Heart left ventricle (tissue), 16 donors: ENCODE measurements at places on chromosomes 12 and 14. TPM values are rescaled to one million over a fixed set of nuclear protein-coding genes. Genes with fewer than 3 reads are reported as not detected.

GRCh38 chr12:75831402-75831801, 200.2 kb downstream of the PHLDA1 start:
- no peaks in the 10 kb centered on the region for H3K27me3 ChIP-seq
- H3K36me3 ChIP-seq, result no peaks in the 10 kb centered on the region
- peaks cover 12% of the 10 kb centered on the region for H3K4me1 ChIP-seq
- no peak overlapping the region for H3K4me3 ChIP-seq

GRCh38 chr14:96285667-96286066, 29.7 kb downstream of the BDKRB1 start:
- H3K27ac ChIP-seq, result no peak overlapping the region
- H3K27me3 ChIP-seq, result no peaks in the 10 kb centered on the region
- peaks cover 8% of the 10 kb centered on the region for H3K36me3 ChIP-seq
- no peak for DNase-seq

GRCh38 chr12:42766754-42767153, 177.2 kb upstream of the PRICKLE1 start:
- no peaks in the 10 kb centered on the region for H3K36me3 ChIP-seq
- no peaks in the 10 kb centered on the region for H3K4me1 ChIP-seq
- H3K27me3 ChIP-seq, result no peaks in the 10 kb centered on the region
- no peak overlapping the region for H3K4me3 ChIP-seq
- H3K27ac ChIP-seq, result no peak overlapping the region

DNA sequence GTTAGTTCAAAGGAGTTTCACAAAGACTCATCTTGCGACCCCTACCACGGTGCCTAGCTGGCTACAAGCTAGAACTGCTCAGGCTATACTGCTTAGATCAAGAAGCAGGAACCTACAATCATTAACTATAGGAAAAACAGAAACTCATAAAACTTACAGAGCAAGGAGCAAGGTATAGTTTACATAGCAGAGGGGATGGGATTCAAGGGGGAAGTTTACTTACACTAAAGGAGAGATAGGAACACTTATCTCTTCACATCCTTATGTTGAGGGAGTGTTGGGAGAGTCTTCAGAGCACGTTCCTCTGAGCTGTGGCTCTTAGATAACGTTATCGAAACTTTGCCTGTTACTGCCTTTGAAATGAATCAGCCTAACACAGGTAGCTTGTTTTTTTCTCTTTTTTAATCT, 58.1 kb downstream of the FSCB start:
- no peaks in the 10 kb centered on the region for H3K27me3 ChIP-seq
- H3K4me3 ChIP-seq, result no peak overlapping the region
- DNase-seq, result no peak
- no peaks in the 10 kb centered on the region for H3K36me3 ChIP-seq

DNA sequence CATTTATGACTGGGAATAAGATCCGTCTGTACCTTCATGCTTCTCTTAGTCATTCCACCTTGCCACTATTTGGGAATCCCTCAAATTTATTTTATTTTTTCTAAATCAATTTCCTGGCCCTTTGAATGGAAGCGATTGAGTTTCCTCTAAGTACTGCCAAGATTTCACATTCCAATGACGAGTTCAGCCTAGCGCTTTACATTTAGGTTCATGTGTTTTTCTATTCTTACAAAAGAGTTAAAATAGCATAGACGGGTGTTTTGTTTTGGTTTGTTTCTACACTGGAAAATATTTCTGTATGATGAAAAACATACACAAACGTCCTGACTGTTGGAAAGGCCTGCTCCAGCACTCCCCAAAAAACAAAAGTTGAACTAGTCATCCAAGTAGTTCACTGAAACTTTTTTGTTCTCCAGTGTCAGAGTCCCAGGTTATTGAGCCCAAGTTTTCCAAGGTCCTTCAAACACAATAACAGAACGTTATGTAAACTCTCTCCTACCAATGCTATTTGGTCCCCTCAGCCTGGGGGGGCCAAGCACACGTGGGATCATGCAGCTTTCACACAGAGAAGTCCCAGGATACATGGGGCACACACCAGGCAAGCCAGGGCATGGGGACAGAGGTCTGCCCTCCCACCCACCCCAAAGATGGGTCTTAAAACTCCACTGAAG, 74.8 kb upstream of the FOXN3 start:
- no peak overlapping the region for H3K4me3 ChIP-seq
- no peak for DNase-seq
- no peaks in the 10 kb centered on the region for H3K27me3 ChIP-seq
- H3K4me1 ChIP-seq, result no peaks in the 10 kb centered on the region

DNA sequence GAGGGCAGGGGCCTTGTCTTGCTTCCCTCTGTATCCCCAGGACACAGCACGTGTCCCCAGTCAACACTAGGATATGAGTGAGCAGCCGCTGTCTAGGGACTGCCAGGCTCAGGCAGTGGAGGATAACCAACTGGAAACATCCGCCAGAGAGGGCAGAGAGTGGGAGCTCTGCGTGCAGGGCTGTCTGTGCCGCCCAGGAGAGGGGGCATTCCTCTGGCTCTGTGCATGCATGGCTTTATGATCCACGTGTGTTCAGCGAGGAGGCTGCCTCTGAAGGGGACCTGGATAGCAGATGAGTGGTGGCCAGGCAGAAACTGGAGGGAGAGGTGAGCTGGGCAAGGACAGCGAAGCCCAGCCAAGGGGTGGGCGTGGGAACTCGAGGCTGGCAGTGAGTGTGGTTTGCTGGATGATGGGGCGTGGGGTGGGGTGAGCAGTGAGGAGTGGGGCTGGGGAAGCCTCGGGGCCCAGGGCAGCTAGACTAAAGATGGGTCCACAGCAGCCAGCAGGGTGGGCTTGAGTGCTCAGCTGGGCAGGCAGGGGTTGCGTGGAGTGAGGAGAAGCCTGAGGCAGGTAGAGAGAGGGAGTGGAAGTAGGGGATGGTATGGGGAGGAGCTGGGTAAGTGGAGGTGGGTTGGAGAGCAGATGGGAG, 72.9 kb downstream of the PRIMA1 start:
- H3K4me3 ChIP-seq, result no peak overlapping the region
- H3K27ac ChIP-seq, result no peak overlapping the region
- no peaks in the 10 kb centered on the region for H3K36me3 ChIP-seq

DNA sequence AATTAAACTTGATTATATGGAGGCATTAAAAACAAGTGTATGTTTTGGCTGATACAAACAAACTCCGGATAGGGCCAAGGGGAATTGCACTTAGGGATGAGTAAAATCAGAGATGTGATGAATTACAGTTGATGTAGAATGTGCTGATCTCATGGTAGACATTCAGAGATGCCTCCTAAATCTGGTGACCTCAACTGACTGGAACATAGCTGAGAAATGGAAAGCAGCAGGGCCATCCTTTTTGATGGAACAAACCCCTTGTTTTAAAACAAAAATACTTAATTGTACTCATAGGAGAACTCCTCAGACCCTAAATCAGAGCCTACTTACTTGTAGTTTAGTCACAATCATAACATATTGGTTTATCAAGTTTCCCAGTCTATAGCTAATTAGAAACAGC, 122.8 kb downstream of the C12orf75 start:
- H3K4me3 ChIP-seq, result no peak overlapping the region
- H3K36me3 ChIP-seq, result no peaks in the 10 kb centered on the region
- H3K4me1 ChIP-seq, result no peaks in the 10 kb centered on the region
- no peaks in the 10 kb centered on the region for H3K27me3 ChIP-seq
- no peak overlapping the region for H3K27ac ChIP-seq

DNA sequence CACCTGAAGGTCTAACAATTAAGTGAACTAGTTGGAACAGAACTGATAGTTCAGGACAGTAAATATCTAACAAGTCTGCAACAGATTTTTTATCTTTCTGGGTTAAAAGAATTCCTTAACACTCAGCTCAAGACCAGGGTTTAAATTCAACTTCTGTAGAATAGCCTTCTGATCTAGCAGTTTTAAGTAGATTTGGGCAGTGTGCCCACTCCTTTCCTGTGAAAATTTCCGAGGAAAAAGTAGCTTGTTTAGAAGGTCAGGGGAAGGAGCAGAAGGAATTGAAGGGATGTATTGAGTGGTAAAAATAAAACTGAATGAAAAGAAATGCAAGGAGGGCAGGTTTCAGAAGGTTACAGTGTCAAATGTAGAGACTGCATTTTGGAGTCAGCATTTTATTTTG, 45.8 kb downstream of the ATL1 start:
- no peaks in the 10 kb centered on the region for H3K27me3 ChIP-seq
- H3K4me1 ChIP-seq, result no peaks in the 10 kb centered on the region
- no peak overlapping the region for H3K4me3 ChIP-seq
- no peak for DNase-seq
- H3K36me3 ChIP-seq, result no peaks in the 10 kb centered on the region

DNA sequence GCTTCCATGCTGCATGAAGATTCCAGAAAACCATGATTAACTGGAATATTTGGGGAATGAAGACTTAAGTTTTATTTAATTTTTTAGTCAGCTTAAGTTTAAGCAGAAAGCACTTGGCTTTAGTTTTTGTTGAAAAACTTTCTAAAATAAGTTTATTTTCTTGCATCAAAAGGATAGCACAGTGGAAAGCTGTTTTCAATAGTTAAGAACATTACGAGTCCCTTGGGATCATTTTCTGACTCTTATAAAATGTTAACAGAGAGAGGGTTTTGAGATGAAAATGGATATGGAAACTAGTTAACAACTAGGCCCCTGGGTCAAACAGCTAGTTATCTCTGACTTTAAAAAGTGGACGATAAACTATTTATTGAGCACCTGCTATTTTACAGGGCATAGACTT, 181.9 kb upstream of the SLC38A2 start:
- H3K27me3 ChIP-seq, result no peaks in the 10 kb centered on the region
- no peak overlapping the region for H3K4me3 ChIP-seq
- H3K27ac ChIP-seq, result peak overlapping the region; percentile 73
- no peak for DNase-seq

DNA sequence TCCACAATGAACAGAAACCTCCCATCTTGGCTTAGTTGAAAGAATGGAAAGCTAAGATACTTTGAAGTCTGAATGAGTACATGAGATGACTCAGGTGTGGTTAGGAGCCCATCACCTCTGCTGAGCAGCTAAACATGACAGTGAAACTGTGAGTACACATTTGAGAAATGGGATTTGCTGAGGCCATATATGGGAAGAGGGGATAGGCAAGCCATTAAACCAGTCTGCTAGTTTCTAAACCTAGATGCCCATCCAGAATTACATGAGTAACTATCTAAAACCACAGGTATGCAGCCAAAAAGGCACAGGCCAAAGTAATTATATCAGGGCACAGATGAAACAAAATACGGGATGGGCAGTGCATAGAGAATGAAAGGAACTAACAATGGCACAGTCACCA, 41.2 kb downstream of the NKX2-1 start:
- no peaks in the 10 kb centered on the region for H3K27me3 ChIP-seq
- H3K36me3 ChIP-seq, result no peaks in the 10 kb centered on the region
- H3K27ac ChIP-seq, result no peak overlapping the region
- no peak for DNase-seq
- H3K4me3 ChIP-seq, result no peak overlapping the region

DNA sequence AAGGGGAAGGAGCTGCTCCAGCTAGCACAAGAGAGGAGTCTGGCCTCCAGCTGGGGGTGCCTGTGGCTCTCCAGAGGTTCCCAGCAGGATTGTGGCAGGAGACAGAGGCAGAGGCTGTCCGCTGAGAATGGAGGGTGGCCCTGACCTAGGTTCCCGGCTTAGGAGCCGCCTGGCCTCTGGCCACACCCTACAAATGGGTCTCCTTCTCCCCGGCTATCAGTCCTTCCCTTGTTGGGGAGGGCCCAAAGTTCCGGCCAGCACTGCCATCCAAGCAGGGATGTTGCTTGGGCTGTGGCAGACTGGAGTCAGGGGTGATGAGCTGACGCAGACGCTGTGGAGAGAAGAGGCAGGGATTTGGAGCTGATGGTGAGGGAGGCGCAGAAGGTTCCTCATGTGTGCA, 23.1 kb downstream of the SLC6A12 start:
- peaks cover 4% of the 10 kb centered on the region for H3K4me1 ChIP-seq
- H3K27ac ChIP-seq, result no peak overlapping the region
- H3K36me3 ChIP-seq, result no peaks in the 10 kb centered on the region
- no peaks in the 10 kb centered on the region for H3K27me3 ChIP-seq
- no peak overlapping the region for H3K4me3 ChIP-seq

- H3K4me3 ChIP-seq, result no peak overlapping the region
- H3K27ac ChIP-seq, result no peak overlapping the region
- H3K4me1 ChIP-seq, result no peaks in the 10 kb centered on the region
- no peaks in the 10 kb centered on the region for H3K27me3 ChIP-seq
These were observed 724.6 kb upstream of the TMEM132C start for GRCh38 chr12:127542391-127542790.

- no peaks in the 10 kb centered on the region for H3K4me1 ChIP-seq
- no peak overlapping the region for H3K27ac ChIP-seq
- H3K27me3 ChIP-seq, result no peaks in the 10 kb centered on the region
- H3K36me3 ChIP-seq, result no peaks in the 10 kb centered on the region
- no peak overlapping the region for H3K4me3 ChIP-seq
These were observed 284.8 kb upstream of the FBXO33 start for GRCh38 chr14:39716987-39717570.

DNA sequence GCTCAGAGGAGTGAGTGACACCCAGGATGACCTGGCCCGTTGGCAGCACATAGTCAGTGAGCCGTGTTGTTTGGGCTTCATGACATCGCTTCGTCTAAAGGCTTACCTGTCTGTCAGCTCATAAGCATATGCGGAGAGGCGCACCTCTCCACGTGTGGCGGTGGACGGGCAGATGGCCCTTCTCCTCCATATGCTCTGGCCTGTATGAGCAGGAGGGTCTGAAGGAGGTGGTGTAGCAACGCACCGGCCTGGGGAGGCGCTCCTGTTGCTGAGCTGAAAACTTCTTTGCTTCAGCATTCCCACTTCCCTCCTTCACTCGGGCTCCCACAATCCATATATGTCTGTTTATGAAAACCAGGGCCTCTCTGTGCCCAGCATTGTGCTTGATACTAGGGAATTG, 186.1 kb downstream of the TSPAN9 start:
- no peak overlapping the region for H3K4me3 ChIP-seq
- no peaks in the 10 kb centered on the region for H3K27me3 ChIP-seq
- H3K27ac ChIP-seq, result peak overlapping the region; percentile 93
- no peaks in the 10 kb centered on the region for H3K36me3 ChIP-seq

Gene TMEM229B
- total RNA-seq, result 1.3 TPM

Gene CLEC14A
- total RNA-seq, result 56.6 TPM

Gene ZDHHC22
- total RNA-seq, result not detected

Gene HCAR2
- 0.69 TPM for total RNA-seq

Gene SERPINA1
- total RNA-seq, result 1.7 TPM

Gene CELA1
- total RNA-seq, result not detected

Gene KRT71
- not detected for total RNA-seq

Gene TAS2R13
- total RNA-seq, result 0.50 TPM

Gene OR8S1
- total RNA-seq, result not detected

Gene CACNA1C
- total RNA-seq, result 191 TPM
